Thymus (tissue), 14 donors: ENCODE measurements at places on chromosomes 6 and 20. TPM values are rescaled to one million over a fixed set of nuclear protein-coding genes. Genes with fewer than 3 reads are reported as not detected.

- peak overlapping the region; percentile 71 for H3K4me3 ChIP-seq
- H3K27ac ChIP-seq: peak overlapping the region; percentile 98
- DNase-seq: peak; percentile 61
- H3K36me3 ChIP-seq: no peaks in the 10 kb centered on the region
Observed at GRCh38 chr6:42746463-42747391, 824 bp upstream of the TBCC start.

GRCh38 chr6:16600701-16601100, 160.6 kb downstream of the ATXN1 start:
- DNase-seq: no peak
- peaks cover 13% of the 10 kb centered on the region for H3K4me1 ChIP-seq
- no peaks in the 10 kb centered on the region for H3K27me3 ChIP-seq
- H3K4me3 ChIP-seq: no peak overlapping the region
- no peaks in the 10 kb centered on the region for H3K36me3 ChIP-seq

- no peaks in the 10 kb centered on the region for H3K4me1 ChIP-seq
- no peaks in the 10 kb centered on the region for H3K36me3 ChIP-seq
- no peak for DNase-seq
- peaks cover 32% of the 10 kb centered on the region for H3K27me3 ChIP-seq
- no peak overlapping the region for H3K4me3 ChIP-seq
- no peak overlapping the region for H3K27ac ChIP-seq
Observed at GRCh38 chr20:41376349-41376748, 9.7 kb upstream of the EMILIN3 start.

DNA sequence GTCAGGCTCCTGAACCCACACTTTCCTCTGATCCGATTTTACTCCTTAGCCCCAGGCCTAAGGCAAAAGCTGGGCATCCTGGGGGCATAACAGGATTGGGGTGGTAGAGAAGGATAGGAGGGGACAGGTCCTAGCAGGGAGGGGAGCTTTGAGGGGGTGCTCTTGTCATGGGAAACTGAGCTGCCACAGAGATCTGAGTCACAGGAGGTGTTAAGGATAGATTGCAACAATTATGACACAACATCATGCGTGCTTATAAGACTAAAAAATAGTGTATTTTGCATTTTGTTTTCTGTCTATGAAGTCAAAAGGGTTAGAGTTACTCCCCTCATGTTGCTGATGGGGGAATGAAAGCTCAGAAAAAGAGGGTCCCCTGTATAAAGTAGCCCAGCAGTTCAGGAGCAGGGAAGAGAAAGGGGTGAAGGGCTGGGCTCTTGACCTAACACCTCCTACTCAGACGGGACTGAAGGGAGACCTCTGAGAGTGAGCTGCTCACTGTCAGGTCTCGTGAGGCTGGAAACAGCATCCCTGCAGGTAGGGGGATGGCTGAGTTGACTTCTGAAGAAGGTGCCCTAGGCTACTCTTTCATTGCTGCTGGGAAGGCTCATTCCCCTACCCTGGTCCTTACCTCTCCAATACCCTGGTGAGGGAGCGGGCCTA, 2.0 kb downstream of the GLP1R start:
- no peaks in the 10 kb centered on the region for H3K36me3 ChIP-seq
- no peak for DNase-seq
- no peak overlapping the region for H3K27ac ChIP-seq
- H3K4me1 ChIP-seq: peaks cover 4% of the 10 kb centered on the region
- H3K27me3 ChIP-seq: peaks cover 26% of the 10 kb centered on the region

GRCh38 chr6:109008537-109009235, 86.0 kb downstream of the SESN1 start:
- DNase-seq: peak; percentile 16
- no peaks in the 10 kb centered on the region for H3K36me3 ChIP-seq
- H3K27ac ChIP-seq: peak overlapping the region; percentile 67
- H3K27me3 ChIP-seq: peaks cover 3% of the 10 kb centered on the region
- peak overlapping the region; percentile 74 for H3K4me3 ChIP-seq

GRCh38 chr20:34363465-34364222, 571 bp downstream of the ITCH start:
- peak overlapping the region; percentile 78 for H3K27ac ChIP-seq
- H3K4me1 ChIP-seq: peaks cover 24% of the 10 kb centered on the region
- no peaks in the 10 kb centered on the region for H3K27me3 ChIP-seq
- H3K4me3 ChIP-seq: peak overlapping the region; percentile 66
- peak; percentile 4 for DNase-seq

DNA sequence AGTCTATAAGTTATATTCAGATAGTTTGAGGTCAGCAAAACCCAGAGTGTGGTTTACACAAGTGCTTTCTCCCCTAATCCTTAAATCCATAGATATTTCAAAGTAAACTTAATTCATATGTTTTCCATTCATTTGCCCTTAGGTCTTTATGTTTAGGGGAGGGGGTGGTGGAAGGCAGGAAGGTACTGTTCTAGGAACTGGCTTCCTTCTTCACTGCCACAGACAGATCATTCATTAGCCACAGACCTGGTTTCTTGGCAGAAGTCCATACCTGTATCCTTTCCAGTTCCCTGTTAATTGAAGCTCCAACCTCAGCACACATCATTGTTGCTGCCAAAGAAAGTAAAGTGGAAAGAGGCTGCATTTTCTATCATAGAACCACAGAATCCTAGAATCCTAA, 123.0 kb downstream of the AIG1 start:
- no peak for DNase-seq
- no peaks in the 10 kb centered on the region for H3K36me3 ChIP-seq
- no peaks in the 10 kb centered on the region for H3K27me3 ChIP-seq
- H3K4me3 ChIP-seq: no peak overlapping the region
- no peak overlapping the region for H3K27ac ChIP-seq

GRCh38 chr6:37570482-37571133, 70.9 kb upstream of the CCDC167 start:
- no peak overlapping the region for H3K4me3 ChIP-seq
- H3K27ac ChIP-seq: no peak overlapping the region
- H3K27me3 ChIP-seq: no peaks in the 10 kb centered on the region
- H3K36me3 ChIP-seq: no peaks in the 10 kb centered on the region
- no peak for DNase-seq

- H3K27ac ChIP-seq: no peak overlapping the region
- H3K4me1 ChIP-seq: no peaks in the 10 kb centered on the region
- DNase-seq: no peak
- no peak overlapping the region for H3K4me3 ChIP-seq
- no peaks in the 10 kb centered on the region for H3K27me3 ChIP-seq
- H3K36me3 ChIP-seq: no peaks in the 10 kb centered on the region
Observed at GRCh38 chr6:15074806-15075205, 171.1 kb upstream of the JARID2 start.

DNA sequence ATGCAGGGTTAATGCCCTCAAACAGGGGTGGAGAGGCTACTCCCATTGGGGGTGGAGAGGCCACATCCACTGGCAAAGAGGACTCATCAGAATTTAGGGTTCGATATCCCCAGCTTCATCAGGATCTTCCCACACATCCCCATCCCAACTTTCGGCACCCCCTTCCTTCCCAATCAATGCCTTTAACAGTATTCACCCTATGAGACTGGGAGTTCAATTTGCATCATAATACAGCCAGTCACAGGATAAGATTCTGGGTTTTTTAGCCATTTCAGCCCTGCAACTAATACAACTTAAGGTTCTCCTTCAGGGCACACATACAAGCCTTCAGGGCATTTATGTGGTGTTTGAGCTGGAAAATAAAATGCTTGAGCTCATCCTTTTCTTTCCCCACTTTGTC, 80.9 kb downstream of the GMDS start:
- no peak overlapping the region for H3K27ac ChIP-seq
- no peak overlapping the region for H3K4me3 ChIP-seq
- H3K4me1 ChIP-seq: peaks cover 2% of the 10 kb centered on the region
- DNase-seq: no peak
- H3K36me3 ChIP-seq: no peaks in the 10 kb centered on the region
- no peaks in the 10 kb centered on the region for H3K27me3 ChIP-seq

DNA sequence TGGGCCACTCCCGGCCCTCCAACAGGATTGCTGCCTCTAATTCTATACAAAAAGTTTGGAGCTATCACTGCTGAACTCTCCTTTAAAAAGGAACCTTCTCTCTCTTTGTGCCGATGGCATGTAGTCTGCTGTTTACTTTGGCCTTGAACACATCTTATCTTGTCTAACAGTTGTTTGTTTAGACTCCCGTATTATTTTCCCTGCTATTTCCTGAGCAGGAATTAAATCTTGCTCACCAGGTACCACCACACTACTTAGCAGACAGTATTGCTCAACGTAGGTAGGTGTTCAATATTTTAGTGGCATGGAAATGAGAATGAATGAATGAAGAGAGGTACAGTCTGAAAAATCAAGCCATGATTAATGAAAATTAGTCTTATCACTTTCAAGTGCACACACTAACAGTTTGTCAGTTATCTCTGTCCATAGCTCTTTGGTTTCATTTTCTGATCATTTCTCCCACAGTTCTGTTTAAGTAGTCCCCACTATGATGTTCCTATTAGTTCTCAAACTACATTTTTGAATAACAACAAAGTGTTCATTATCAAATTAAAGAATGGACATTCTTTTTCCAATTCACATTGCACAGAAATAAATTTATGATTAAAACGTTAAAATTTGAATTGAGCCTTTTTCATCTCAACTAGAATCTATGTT, 6.8 kb upstream of the HEY2 start:
- H3K36me3 ChIP-seq: no peaks in the 10 kb centered on the region
- no peak overlapping the region for H3K27ac ChIP-seq
- no peak overlapping the region for H3K4me3 ChIP-seq
- peaks cover 27% of the 10 kb centered on the region for H3K27me3 ChIP-seq
- no peak for DNase-seq

GRCh38 chr20:32497589-32498224, 87.4 kb downstream of the NOL4L start:
- H3K4me3 ChIP-seq: no peak overlapping the region
- no peak overlapping the region for H3K27ac ChIP-seq
- H3K4me1 ChIP-seq: peaks cover 4% of the 10 kb centered on the region
- no peak for DNase-seq
- H3K36me3 ChIP-seq: peaks cover 36% of the 10 kb centered on the region
- no peaks in the 10 kb centered on the region for H3K27me3 ChIP-seq

DNA sequence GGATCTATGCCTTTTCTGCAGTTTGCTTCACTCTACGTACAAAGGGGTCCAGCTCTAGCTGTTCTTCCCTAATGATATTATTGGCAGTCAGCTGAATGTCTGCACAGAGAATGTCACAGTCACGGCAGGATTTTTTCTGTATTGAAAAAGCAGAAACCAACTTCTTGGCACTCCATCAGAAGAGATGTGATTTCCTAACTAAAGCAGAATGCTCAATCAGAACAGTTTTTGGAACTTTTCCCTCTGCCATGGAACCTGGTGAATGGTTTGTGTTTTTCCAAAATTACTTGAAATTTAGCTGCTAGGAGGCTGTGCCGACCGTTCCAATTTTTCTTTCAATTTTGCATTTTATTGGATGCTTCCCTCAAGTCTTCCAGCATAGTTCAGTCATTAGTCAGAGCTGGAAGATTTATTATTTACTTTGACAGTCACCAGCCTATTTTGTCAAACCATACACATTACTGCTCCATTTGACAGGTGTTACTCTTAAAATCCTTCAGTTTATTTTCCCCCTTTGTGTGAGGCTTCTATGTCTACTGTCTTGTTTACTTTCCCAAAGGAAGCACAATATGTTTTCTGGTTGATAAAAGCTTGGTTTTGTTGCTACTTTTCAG, 259.6 kb upstream of the EPHA7 start:
- DNase-seq: no peak
- no peak overlapping the region for H3K4me3 ChIP-seq
- no peak overlapping the region for H3K27ac ChIP-seq
- no peaks in the 10 kb centered on the region for H3K27me3 ChIP-seq
- no peaks in the 10 kb centered on the region for H3K4me1 ChIP-seq
- H3K36me3 ChIP-seq: no peaks in the 10 kb centered on the region

- H3K27ac ChIP-seq: no peak overlapping the region
- peaks cover 15% of the 10 kb centered on the region for H3K27me3 ChIP-seq
- DNase-seq: no peak
Observed at GRCh38 chr6:27370391-27370790, 18.2 kb upstream of the ZNF391 start.

GRCh38 chr20:54985091-54985490, 509.7 kb downstream of the DOK5 start:
- no peak overlapping the region for H3K4me3 ChIP-seq
- H3K4me1 ChIP-seq: no peaks in the 10 kb centered on the region
- no peak for DNase-seq
- H3K36me3 ChIP-seq: no peaks in the 10 kb centered on the region
- H3K27ac ChIP-seq: no peak overlapping the region

- peak; percentile 49 for DNase-seq
- no peak overlapping the region for H3K4me3 ChIP-seq
- H3K4me1 ChIP-seq: no peaks in the 10 kb centered on the region
- no peak overlapping the region for H3K27ac ChIP-seq
Observed at GRCh38 chr6:2353412-2354137, 108.2 kb upstream of the GMDS start.

DNA sequence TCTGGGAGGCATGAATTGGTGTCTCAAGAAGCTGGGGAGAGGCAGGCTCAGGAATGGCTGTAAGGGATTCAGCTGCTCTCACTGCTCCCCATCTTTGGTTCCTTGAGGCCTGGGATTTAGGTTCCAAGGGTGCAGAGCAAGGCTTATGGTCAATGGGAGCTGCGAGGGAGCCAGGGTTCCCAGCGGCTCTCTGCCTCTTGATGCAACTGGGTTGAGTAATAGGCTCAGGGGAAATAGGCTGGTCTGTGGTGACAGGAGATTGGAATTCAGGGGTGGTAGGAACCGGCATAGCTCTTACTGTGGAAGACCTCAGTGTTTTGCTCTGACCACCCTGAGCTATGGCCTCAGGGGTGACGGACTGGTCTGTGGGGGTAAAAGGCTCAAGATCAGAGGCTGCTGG, 13.0 kb upstream of the NRM start:
- no peaks in the 10 kb centered on the region for H3K27me3 ChIP-seq
- H3K4me3 ChIP-seq: no peak overlapping the region
- DNase-seq: no peak
- no peak overlapping the region for H3K27ac ChIP-seq
- H3K36me3 ChIP-seq: peaks cover 57% of the 10 kb centered on the region

DNA sequence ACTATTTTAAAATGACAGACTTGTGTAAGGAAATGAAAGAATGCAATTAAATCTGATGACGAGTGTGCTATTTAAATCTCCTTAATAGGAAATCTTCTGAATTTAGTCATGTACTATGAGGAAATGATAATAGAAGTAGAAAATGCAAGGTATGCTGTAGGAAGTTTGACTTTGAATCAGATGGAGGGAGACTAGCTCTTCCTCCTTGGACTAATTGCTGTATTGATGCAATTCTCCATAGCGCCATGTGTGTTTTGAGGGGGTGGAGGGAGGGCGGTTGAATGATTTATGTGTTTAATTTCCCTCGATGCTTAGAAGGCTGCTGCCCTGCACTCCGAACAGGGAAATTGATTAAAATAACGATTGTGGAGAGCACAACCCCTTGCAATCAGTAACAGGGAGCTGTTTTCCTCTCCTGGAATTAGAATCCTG, 214.4 kb upstream of the PRND start:
- H3K4me1 ChIP-seq: no peaks in the 10 kb centered on the region
- no peaks in the 10 kb centered on the region for H3K27me3 ChIP-seq
- H3K4me3 ChIP-seq: no peak overlapping the region

GRCh38 chr6:1600764-1601157, 9.0 kb upstream of the FOXC1 start:
- no peak overlapping the region for H3K4me3 ChIP-seq
- H3K27me3 ChIP-seq: peaks cover 81% of the 10 kb centered on the region
- peaks cover 6% of the 10 kb centered on the region for H3K4me1 ChIP-seq

Gene CGAS
- polyA plus RNA-seq: 4.7 TPM

Gene MAP7
- 7.8 TPM for polyA plus RNA-seq

Gene ADGRF4
- 1.6 TPM for polyA plus RNA-seq

Gene ATRN
- polyA plus RNA-seq: 4.8 TPM

Gene C20orf204
- polyA plus RNA-seq: 8.2 TPM

Gene ID4
- polyA plus RNA-seq: 10.9 TPM

Gene SSTR4
- not detected for polyA plus RNA-seq

Gene KIF13A
- 13.7 TPM for polyA plus RNA-seq

Gene COL9A1
- 0.32 TPM for polyA plus RNA-seq

Gene BANF2
- 0.25 TPM for polyA plus RNA-seq

Gene DPPA5
- polyA plus RNA-seq: 0.39 TPM

Gene RNF39
- 2.0 TPM for polyA plus RNA-seq

Gene HUS1B
- polyA plus RNA-seq: 0.37 TPM

Gene RNF144B
- polyA plus RNA-seq: 24.1 TPM

Gene PSORS1C2
- polyA plus RNA-seq: 16.4 TPM
